Heart right ventricle (tissue), 16 donors: ENCODE measurements at places on chromosomes 5 and 9.
A peak's percentile ranks its signal among the peaks of the same experiment; 100 is the strongest.

DNA sequence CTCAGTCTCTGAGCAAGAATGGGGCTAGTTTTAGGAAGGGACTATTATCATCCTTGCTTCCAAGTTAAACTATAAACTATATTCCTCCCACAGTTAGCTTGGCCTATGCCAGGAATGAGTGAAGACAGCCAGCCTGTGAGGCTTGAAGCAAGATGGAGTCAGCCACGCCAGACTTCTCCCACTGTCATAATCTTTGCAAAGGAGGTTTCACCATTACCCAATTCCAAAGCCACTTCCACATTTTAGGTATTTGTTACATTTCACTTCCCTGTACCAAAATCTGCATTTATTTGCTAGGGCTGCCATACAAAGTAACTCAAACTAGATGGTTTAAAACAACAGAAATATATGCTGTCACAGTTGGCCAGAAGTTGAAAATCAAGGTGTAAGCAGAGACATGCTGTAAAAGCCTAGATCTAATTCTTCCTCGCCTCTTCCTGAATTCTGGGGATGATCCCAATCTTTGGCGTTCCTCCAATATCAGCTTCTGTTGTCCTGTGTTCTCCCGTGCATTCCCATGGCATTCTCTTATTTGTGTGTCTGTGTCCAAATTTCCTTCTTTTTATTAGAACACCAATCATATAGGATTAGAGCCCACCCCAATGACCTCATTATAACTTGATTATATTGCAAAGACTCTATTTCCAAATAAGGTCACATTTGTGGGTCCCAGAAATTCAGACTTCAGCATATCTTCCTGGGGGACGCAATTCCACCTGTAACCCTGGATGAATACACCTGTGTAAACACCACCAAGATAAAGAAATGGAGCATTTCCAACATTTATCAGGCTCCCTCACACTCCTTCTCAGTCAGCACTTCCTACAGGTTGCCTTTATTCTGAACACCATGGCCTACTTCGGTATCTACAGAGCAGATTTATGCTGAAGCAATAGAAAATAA, 126.8 kb downstream of the GCNT1 start:
- no peak for DNase-seq

DNA sequence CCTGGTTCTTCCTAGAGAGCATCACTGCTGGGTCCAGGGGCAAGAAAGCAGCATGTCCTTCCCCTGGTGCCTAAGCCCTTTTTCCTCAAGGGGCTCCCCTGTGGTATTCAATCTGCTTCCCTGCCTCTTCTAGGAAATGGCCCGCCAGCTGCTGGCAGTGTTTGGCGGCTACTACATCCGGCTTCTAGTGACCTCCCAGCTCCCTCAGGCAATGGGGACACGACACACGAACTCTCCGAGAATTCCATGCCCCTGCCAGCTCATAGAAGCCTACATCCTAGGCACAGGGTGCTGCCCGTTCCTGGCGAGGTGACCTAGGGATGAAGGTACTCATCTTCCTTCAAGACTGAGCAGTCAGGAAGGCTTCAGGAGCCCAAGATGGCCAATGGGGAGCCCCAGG, 14.6 kb downstream of the TEX53 start:
- no peak for DNase-seq

- DNase-seq: no peak
Measured at GRCh38 chr5:8714198-8714597, 831.7 kb downstream of the SEMA5A start.

DNA sequence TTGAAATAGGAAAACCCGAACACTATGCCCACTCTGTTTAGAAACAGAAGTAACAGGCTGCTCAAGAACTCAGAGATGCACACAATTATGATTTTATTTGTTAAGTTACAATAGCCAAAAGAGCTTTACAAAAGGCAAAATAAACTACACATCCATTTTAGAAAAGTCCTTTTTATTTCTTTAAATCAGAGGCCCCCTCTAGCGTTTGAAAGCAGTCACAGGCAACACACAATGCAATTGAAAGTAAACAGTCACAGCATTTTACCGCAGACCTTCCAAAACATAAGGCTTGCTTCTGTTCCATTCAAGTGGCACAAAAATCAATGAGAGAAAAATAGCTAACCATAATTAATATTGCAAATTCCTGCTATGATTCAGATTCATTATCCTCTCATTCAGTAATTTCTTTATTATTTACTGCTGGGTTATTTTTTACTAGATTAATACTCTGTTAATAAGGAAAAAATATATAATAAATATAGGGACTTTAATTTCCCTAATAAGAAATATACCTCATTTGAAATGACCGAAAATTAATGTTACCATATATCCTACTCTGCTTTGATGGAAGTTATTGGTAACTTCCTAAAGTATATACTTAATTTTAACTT, 78.3 kb downstream of the CEP120 start:
- no peak for DNase-seq

DNA sequence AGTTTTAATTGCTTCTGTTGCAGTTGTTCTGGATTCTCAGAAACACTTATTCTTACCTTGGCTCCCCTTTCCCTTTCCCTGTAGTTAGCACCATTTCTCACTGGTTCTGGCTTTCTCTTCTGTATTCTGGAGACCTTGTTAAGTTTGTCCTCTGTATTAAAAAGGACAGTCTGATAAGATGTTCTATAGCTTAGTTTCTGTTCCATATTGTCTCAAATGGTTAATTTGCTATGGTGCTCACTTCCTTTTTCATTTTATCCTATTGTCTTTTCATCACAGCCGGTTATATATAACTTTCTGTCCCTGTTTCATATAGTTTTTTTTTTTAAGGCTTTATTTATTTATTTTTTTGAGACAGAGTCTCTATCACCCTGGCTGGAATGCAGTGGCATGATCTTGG, 41.4 kb upstream of the KIAA1958 start:
- DNase-seq: no peak

DNA sequence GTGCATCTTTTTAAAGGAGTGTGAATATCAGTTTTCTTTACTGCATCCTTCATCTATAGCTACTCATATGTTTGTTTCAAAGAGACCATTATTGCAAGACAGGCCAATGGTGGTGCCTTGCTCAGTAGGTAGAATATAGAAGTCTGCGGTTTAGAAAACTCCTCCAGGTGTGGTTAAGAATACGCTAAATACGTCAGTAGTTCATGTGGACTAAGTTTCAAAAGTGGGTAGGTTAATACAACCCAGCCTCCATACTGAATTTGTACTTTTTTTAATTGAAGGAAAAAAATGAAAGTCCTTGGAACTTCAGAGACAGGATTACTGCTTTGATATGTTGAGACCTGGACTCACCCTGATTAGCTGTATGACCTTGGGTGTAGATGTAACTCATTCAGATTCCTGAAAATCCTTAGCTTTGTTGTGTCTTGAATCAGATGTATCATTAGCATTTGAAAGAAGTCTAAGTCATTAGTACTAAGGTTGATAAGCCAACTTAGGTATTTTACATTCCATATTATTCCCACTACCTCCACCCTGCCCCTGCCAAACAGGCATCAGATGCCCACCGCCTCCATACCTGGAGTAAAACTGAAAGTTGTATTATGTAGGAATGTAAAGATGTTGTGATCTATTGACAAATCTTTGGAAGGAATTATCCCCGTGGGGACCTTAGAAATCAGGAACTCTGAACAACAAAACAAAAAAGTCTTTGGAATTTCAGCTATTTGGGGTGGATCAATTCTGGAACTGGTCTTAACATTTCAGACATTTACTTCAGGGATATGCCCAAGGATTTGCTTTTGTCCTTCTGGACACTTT, 6.1 kb downstream of the BASP1 start:
- DNase-seq: no peak

- no peak for DNase-seq
Measured at GRCh38 chr9:90306158-90306557, 336.5 kb downstream of the DIRAS2 start.

GRCh38 chr9:21097817-21098216, 20.1 kb upstream of the IFNB1 start:
- no peak for DNase-seq

- DNase-seq: no peak
Measured at GRCh38 chr9:101332362-101332761, 52.4 kb downstream of the BAAT start.

DNA sequence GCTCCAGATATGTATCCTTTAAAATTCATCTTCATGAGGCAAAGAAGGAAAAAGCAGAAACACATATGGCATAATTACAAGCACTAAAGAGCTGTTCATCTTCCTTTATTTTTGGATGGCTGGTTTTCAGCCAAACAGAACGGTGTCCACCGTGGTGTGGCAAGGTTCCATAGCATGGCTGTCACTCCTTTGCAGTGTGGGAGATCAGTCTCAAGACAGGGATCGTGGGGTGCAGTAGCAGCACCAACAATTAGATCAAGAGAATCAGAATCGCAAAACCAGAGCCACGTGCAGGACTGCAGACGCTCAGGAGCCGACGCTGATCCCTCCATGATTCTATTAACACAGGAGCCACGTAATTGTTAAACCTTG, 79.5 kb downstream of the SEMA4D start:
- no peak for DNase-seq

- no peak for DNase-seq
Measured at GRCh38 chr9:9283159-9283986, 1329.4 kb downstream of the PTPRD start.

DNA sequence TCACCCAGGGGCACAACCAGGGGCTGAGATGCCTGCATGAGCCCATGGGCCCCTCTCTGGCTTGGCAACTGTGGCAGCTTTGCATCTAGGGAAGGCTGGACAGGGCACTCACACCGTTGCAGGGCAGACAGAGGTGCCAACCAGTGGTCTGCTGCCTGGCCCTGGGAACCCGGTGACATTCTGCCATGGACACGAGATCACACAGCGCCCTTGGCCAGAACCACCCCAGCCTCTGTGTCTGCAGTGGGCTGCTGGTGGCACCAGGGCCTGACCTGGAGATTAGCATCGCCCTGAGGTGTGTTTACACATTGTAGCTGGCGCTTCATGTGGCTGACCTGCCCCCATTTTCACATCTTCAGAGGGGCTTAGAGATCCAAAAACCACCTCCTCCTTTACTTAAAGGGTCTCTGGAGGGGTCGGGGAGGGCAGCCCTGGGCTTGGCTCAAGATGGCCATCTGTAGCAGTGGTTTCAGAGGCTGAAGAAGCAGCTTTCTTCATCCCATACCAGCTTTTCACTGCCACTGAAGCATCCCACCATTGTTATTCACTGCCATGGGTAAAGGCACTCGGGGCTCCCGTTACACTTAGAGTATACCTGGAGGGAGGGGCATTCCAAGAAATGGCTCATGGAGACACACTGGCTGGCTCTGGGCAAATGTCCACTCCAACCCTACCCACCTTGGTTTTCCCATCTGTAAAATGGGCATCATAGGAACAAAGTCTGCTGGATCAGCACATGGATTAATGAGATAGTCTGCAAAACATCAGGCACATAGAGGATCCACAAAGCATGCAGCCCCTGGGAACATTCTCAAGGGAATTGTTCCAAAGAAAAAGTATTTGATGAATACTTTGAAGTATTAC, 11.4 kb downstream of the DCANP1 start:
- DNase-seq: no peak

GRCh38 chr5:44983006-44983405, 174.3 kb downstream of the MRPS30 start:
- no peak for DNase-seq

GRCh38 chr5:4480528-4481349, 659.4 kb upstream of the ADAMTS16 start:
- DNase-seq: no peak

DNA sequence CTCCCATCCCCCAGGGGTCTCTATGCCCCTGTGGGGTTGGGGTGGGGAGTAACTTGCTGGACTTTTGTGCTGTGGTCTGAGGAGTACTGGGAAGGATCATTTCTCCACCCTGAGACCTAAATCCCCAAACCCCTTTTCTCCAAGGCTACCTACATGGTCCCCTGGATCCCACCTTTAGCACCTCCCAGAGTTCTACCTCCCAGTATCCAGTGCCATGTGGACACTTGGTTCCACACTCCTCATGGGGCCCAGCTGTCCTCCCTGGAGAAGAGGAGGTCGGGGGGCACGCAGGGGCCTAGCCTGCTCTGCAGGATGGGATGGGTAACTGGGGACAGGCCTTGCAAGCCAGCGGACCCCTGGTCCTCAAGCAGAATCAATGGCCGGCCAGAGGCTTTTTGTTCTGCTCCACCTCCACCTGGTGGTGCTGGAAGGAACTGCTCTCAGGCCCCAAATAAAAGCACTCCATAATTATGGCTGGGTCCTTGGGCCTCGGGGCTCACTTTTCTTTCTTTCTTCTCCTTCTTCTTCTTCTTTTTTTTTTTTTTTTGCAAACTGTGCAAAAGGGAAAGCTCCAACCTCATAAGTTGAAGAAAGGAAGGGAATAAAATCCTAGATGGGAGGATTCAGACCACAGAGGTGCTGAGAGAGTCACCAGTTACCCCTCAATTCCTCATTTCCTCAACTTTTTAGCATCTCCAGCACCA, 68.4 kb downstream of the PSD2 start:
- peak; percentile 48 for DNase-seq

DNA sequence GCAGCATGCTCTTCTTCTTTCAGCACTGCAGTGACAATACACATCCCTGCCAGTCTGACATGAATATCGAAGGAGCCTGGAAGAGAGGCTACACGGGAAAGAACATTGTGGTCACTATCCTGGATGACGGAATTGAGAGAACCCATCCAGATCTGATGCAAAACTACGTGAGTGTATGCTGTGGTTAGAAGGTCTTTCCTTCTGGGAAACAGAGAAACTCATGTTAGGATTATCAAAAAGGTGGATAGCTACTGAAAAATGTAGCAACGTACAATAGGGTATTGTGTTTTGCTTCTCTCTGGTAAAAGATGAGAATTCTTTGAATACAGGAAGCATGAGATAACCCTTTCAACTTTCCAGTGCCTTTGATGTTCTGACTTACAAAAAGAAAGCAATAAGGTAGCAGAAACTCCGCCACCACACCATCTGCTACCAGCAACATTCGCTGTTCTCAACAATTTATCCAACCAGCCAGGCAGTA, 133.3 kb downstream of the PCSK5 start:
- DNase-seq: no peak

GRCh38 chr5:73668017-73668416, 42.0 kb downstream of the ARHGEF28 start:
- no peak for DNase-seq

DNA sequence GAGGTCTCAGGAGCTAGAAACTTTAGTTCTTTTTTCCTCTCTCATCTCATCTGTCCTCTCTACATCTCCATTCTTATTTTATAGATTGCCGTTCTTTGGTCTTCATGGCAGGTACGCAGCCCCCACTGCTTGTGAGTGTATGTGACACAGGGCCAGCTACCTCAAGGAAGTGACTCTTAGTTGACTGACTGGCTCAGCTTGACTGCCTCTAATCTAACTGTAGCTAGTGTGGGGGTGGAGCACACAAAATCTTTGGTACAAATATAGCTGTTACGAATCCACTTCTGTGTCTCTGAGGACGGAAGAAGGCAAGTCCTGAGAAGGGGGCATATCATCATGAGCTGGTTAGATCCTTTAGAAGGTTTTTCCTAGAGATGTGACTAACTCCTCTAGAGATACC, 19.8 kb upstream of the SPTAN1 start:
- DNase-seq: no peak

GRCh38 chr9:21788752-21789151, 13.7 kb upstream of the MTAP start:
- no peak for DNase-seq

GRCh38 chr5:174355208-174355612, 309.7 kb downstream of the NSG2 start:
- DNase-seq: no peak
